ENCODE measurements at places on chromosomes 7 and 10.

GRCh38 chr7:128400566-128400965 is 9.2 kb downstream of the IMPDH1 start:
- H3K4me1 ChIP-seq, result peaks cover 21% of the 10 kb centered on the region
- H3K27ac ChIP-seq, result no peak overlapping the region
- no peak for DNase-seq
- no peaks in the 10 kb centered on the region for H3K27me3 ChIP-seq
- H3K36me3 ChIP-seq, result peaks cover 54% of the 10 kb centered on the region

GRCh38 chr7:43876241-43876640 is 6.9 kb upstream of the MRPS24 start:
- H3K36me3 ChIP-seq, result peaks cover 55% of the 10 kb centered on the region
- DNase-seq, result no peak
- H3K27ac ChIP-seq, result no peak overlapping the region
- no peaks in the 10 kb centered on the region for H3K4me1 ChIP-seq
- H3K4me3 ChIP-seq, result no peak overlapping the region

- peaks cover 30% of the 10 kb centered on the region for H3K36me3 ChIP-seq
- no peak overlapping the region for H3K4me3 ChIP-seq
- H3K27ac ChIP-seq, result no peak overlapping the region
- peaks cover 70% of the 10 kb centered on the region for H3K4me1 ChIP-seq
Measured at GRCh38 chr7:100431286-100431735, 1.7 kb downstream of the MEPCE start.

- no peaks in the 10 kb centered on the region for H3K4me1 ChIP-seq
- H3K36me3 ChIP-seq, result no peaks in the 10 kb centered on the region
- no peaks in the 10 kb centered on the region for H3K27me3 ChIP-seq
- DNase-seq, result no peak
- H3K4me3 ChIP-seq, result no peak overlapping the region
Measured at GRCh38 chr10:91424016-91424415, 13.9 kb downstream of the HECTD2 start.

DNA sequence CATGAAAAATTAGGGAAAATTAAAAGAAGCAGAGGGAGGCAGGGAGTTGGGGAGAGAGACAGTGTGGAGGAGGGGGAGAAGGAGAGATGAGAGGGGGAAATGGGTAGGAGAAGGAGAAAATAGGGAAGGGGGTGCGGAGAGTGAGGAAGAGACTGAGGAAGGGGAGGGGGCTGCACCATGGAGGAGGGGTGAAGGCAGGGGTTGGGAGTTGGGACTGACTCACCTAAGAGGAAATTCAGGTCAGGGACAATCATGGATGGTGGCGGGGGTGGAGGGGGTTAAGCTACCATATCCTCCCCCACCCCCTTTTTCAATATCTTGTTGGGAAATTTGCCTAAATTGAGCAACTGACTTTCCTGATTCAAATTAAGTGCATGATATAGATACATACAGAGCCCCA is 8.0 kb downstream of the GRK5 start:
- H3K27me3 ChIP-seq, result no peaks in the 10 kb centered on the region
- no peaks in the 10 kb centered on the region for H3K36me3 ChIP-seq
- no peak for DNase-seq

DNA sequence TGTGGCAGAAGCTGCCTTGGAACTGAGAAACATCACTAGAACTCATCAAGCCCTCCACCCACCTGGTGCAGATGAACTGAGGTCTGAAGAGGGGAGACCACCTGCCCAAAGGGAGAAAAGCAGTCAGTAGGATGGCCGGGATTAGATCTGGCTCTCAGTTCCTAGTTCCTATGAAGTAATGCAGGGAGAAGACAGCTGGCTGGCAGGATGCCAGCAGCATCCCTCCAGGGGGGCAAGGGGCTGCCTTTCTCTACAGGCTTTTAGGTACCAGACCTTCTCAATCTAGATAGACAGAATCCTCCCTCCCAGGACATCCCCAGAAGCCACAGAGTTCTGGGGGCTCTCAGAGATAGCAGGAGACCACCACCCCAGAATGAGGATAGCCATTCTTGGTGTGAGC is 7.8 kb downstream of the CRHR2 start:
- no peak for DNase-seq
- no peaks in the 10 kb centered on the region for H3K36me3 ChIP-seq
- H3K4me3 ChIP-seq, result no peak overlapping the region
- H3K27ac ChIP-seq, result no peak overlapping the region

- H3K4me1 ChIP-seq, result peaks cover 3% of the 10 kb centered on the region
- peaks cover 7% of the 10 kb centered on the region for H3K27me3 ChIP-seq
Measured at GRCh38 chr7:80135309-80136104, 876 bp downstream of the GNAI1 start.

GRCh38 chr7:96837593-96837992 is 127.9 kb upstream of the SEM1 start:
- H3K36me3 ChIP-seq, result no peaks in the 10 kb centered on the region
- DNase-seq, result no peak
- H3K27me3 ChIP-seq, result peaks cover 12% of the 10 kb centered on the region
- H3K4me3 ChIP-seq, result no peak overlapping the region

DNA sequence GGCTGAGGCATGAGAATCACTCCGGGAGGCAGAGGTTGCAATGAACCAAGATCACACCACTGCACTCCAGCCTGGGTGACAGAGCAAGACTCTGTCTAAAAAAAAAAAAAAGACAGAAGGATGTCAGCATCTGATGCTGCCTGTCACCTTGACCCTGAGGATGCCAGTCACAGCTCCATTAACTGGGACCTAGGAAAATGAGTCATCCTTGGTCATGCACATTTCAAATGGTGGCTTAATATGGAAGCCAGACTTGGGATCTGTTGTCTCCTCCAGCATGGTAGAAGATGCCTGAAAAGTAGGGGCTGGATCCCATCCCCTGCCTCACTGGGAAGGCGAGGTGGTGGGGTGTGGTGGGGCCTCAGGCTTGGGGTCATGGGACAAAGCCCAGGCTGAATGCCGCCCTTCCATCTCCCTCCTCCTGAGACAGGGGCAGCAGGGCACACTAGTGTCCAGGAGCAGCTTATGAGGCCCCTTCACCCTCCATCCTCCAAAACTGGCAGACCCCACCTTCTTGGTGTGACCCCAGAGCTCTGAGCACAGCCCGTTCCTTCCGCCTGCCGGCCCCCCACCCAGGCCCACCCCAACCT is 1.3 kb downstream of the NOS3 start:
- H3K4me3 ChIP-seq, result no peak overlapping the region
- H3K27me3 ChIP-seq, result no peaks in the 10 kb centered on the region
- DNase-seq, result no peak
- H3K4me1 ChIP-seq, result peaks cover 57% of the 10 kb centered on the region
- H3K36me3 ChIP-seq, result no peaks in the 10 kb centered on the region

- DNase-seq, result no peak
- H3K27ac ChIP-seq, result no peak overlapping the region
- peaks cover 12% of the 10 kb centered on the region for H3K4me1 ChIP-seq
- no peak overlapping the region for H3K4me3 ChIP-seq
Measured at GRCh38 chr10:69646185-69647060, 16.4 kb downstream of the FAM241B start.

- H3K27me3 ChIP-seq, result no peaks in the 10 kb centered on the region
- H3K4me3 ChIP-seq, result no peak overlapping the region
- H3K27ac ChIP-seq, result no peak overlapping the region
- no peak for DNase-seq
- peaks cover 23% of the 10 kb centered on the region for H3K4me1 ChIP-seq
Measured at GRCh38 chr7:142351145-142351544, 93.3 kb upstream of the PRSS58 start.

DNA sequence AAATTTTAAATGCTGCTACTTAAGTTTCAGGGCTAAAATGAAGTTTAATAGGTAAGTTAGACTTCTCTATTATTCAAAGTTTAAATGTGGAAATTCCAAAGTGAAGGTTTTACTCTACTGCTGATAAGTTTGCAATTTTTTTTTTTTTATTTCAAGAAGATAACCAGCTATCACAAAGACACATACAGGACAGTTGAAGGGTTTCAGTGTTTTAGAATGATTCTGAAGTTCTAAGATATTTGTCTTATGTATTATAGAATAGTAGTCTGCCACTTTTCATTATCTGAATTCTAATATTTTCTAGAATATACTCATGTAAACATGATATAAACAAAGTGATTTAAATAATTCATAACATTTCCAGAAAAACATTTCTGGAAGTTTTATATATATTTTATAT is 7.0 kb upstream of the CD36 start:
- no peaks in the 10 kb centered on the region for H3K4me1 ChIP-seq
- DNase-seq, result no peak
- H3K4me3 ChIP-seq, result no peak overlapping the region
- H3K27ac ChIP-seq, result no peak overlapping the region
- H3K36me3 ChIP-seq, result no peaks in the 10 kb centered on the region
- no peaks in the 10 kb centered on the region for H3K27me3 ChIP-seq

- H3K4me1 ChIP-seq, result no peaks in the 10 kb centered on the region
- H3K27ac ChIP-seq, result no peak overlapping the region
- H3K4me3 ChIP-seq, result no peak overlapping the region
- no peaks in the 10 kb centered on the region for H3K27me3 ChIP-seq
Measured at GRCh38 chr7:66426996-66427395, 201.7 kb upstream of the KCTD7 start.

- H3K27ac ChIP-seq, result no peak overlapping the region
- no peak overlapping the region for H3K4me3 ChIP-seq
- H3K4me1 ChIP-seq, result no peaks in the 10 kb centered on the region
Measured at GRCh38 chr10:46528171-46528671, 28.2 kb downstream of the GPRIN2 start.

DNA sequence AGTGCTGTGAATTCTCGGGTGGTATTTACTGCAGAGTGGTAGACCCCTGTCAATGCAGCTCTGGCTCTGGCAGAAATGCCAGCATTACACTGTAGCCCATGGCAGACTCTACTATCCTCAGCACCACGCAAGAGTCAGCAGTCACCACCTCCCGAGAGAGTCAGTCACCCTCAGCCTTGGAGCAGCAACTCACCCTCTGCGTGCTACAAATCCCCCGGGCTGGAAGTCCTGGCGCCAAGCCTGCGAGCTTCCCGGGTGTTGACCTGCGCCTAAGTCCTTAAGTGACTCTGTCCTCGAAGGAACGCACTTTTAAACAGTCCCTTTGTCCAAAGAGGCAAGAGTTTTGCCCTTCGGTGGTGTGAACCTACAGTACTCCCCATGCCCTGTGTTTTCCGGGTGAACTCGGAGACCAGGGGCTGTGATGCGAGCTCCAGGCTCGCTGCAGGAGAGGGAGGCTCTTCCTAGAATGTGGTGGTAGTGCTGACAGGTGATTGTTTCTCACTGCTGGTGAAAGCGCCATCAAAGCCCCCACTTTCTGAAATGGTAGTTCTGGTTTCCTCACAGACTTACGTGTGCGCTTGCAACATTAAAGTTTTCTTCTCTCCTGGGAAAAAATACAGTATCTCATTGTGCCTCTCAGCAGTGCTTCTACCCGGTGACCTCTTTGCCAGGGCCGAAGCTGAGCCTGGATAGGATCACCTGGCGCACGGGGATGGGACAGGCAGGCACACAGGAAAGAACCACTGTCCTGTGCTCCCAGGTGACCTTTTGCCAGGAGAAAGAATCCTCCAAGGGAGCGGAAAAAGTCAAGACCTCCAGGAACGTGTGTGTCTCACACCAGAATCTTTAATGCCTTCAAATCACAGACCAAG is 33.1 kb upstream of the MBL2 start:
- no peak overlapping the region for H3K27ac ChIP-seq
- no peak overlapping the region for H3K4me3 ChIP-seq
- H3K36me3 ChIP-seq, result no peaks in the 10 kb centered on the region

DNA sequence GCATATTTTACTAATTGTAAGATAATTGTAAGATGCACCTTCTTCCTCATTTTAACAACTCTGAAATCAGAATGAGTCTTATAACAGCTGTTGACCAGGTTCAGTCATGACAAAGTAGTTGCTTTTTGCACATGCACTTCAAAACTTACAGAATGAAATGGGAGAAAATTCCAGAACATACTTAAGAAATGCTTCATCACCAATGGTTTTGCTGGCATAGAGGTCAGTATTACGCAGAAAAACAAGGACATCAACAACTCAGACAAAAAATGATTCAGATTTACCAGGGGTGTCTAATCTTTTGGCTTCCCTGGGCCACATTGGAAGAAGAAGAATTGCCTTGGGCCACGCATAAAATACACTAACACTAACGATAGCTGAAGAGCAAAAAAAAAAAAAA is 13.3 kb downstream of the COL28A1 start:
- no peaks in the 10 kb centered on the region for H3K4me1 ChIP-seq
- H3K36me3 ChIP-seq, result no peaks in the 10 kb centered on the region
- H3K4me3 ChIP-seq, result no peak overlapping the region
- no peak for DNase-seq
- H3K27ac ChIP-seq, result no peak overlapping the region

DNA sequence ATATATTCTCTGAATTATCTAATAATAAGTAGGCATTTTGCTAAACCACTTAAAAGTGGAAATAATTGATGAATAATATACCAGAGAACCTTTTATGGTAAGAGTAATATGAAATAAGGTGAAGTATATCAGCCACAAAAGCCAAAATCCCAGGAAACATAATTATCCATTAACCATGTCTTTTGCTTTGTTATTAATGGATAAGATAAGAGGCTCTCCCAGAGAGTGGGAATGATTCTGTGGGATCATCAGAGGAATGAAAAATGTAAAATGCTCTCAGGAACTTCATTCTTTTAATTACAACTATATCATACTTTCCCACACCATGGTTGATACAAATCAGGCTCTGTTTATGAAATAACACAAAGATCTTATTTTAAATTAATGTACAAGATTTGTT is 391.7 kb upstream of the FZD8 start:
- no peak overlapping the region for H3K27ac ChIP-seq
- no peak for DNase-seq
- H3K27me3 ChIP-seq, result no peaks in the 10 kb centered on the region
- no peaks in the 10 kb centered on the region for H3K4me1 ChIP-seq
- no peaks in the 10 kb centered on the region for H3K36me3 ChIP-seq

GRCh38 chr10:103802637-103803353 is 52.6 kb downstream of the SH3PXD2A start:
- H3K27me3 ChIP-seq, result no peaks in the 10 kb centered on the region
- H3K4me1 ChIP-seq, result peaks cover 27% of the 10 kb centered on the region
- H3K36me3 ChIP-seq, result no peaks in the 10 kb centered on the region
- H3K4me3 ChIP-seq, result no peak overlapping the region
- DNase-seq, result no peak
